GM23248 (cell line): ENCODE measurements at places on chromosomes 12 and 14. TPM values are rescaled to one million over a fixed set of nuclear protein-coding genes. Genes with fewer than 3 reads are reported as not detected.

The GZMH gene
- not detected in 2 replicates for polyA plus RNA-seq

The NINJ2 gene
- polyA plus RNA-seq = 4.9 and 6.4 TPM in 2 replicates

The FOXG1 gene
- polyA plus RNA-seq = 0.04 TPM in 1 of 2 replicates, not detected in the other

The CSRP2 gene
- 80.5 and 82.8 TPM in 2 replicates for polyA plus RNA-seq

The WBP11 gene
- 44.0 and 46.1 TPM in 2 replicates for polyA plus RNA-seq
